Activated naive CD4-positive, alpha-beta T cell (primary cell): ENCODE measurements at places on chromosomes 4 and X.

- no peak for DNase-seq
Observed at GRCh38 chr4:567457-568350, 8.4 kb downstream of the TMEM271 start.

- DNase-seq = no peak
Observed at GRCh38 chr4:177232473-177232872, 77.2 kb upstream of the NEIL3 start.

DNA sequence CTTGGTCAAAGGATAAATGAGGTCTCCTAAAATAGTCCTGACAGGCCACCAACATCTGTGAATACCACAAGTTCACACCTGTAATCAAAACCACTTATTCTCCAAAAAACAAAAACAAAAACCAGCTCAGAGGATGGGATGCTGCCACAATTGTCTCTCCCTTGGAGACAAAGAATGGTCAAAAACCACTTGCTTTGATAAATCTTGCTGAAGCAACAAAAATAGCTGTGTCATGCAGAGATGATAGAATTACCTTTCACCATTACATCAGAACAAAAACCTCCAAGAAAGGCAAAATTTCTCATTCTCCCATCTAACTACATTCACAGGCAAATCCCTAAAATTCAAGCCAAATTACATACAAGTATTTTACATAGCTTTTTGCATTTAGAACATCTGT is 180.4 kb downstream of the MAML3 start:
- DNase-seq = no peak

DNA sequence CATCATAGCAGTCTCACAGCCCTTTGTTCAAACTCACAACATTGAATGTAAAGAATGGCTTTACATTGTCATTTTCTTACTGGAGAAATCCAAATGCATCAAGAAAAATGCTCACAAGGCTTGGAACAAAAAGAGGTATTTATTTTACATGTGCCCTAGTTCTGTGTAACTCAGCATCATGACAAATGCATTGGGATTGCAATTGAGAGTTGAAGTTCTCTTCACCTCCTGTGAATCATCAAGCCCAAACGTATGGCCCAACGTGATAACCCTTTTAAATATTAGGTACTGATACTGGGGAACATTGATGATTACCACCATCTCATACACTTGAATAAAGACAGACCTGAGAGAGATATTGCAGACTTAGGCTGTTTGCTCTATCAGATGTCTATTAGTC is 61.6 kb downstream of the GASK1B start:
- DNase-seq = no peak

DNA sequence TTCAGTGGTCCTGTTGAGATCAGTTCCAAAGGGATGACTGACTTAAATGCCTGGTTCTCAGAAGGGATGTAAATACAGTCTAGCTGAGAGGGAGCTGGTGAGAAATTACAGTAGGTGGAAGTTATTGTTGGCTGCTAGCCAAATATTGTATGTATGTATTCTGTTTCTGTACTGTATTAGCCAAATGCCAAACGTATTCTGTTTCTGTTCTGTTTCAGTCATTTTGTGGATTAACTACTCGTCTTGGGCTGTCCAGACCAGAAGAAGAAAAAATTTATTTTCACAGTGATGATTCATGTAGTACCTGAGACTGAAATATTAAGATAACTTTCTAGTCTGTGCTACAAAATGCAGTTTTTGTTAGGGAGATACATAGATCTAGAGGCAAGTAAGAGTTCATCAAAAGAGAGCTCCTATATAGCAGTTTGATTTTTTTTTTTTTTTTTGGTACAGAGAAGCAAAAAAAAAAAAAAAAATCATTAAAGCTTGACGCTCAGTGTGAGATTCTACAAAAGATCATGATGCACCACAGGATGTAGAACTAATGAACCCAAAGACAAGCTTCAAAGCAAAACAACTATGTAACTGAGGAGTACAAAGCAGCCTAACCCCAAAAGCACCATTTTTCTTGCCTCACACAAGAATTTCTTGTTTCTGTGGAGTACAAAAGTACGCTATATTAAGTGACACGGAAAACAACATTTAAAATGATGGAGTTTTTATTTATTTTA is 54.8 kb downstream of the CASP6 start:
- no peak for DNase-seq

DNA sequence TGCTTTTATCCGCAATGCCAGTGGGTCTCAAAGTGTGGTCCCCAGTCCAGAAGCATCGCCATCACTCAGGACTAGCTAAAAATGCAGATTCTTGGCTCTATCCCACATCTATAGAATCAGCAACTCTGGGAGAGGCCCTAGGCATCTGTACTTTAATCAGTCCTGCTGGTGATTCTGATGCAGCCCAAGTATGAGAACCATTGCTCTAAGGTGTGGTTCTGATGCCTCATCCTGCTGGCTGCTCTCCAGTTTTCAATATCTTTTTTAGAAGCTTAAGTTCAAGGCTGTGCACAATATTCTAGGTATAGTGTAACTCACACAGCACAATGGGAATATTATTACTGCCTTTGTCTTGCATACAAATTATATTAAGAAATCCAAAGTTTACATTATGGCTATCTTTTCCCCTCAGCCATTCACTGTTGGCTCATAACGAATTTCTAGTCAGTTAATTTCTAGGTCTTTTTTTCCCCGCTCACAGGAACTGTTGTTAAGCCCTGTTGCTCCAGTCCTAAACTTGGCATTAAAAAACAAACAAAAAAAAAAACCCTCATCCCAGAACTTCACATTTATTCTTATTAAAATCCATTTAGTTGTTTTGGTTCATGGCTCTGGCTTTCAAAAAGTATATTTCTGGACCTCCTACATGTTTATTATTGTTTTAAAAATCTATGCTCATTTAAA is 109.1 kb downstream of the PHEX start:
- no peak for DNase-seq

DNA sequence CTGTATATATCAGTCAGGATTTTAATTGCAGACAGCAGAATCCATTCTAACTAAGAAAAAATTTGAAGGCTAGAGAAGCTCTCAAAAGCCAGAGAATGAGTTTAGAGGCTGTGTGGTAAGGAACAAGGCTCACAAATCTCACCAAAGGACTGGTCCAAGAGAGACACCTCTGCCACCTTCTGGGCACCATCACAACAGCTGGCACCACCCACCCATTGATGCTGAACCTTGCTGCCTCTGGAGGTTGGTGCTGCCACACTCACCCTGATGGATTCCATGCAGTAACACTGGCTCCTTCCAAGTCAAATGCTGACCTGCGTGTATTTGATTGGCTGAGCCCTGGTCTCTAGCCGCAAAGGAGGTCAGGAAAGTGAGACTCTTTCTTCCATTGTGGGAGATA is 100.8 kb downstream of the BEND2 start:
- DNase-seq = no peak

- DNase-seq = no peak
Observed at GRCh38 chrX:53547668-53548067, 113.5 kb upstream of the HSD17B10 start.

- no peak for DNase-seq
Observed at GRCh38 chr4:12787261-12787660, 696.9 kb downstream of the RAB28 start.

DNA sequence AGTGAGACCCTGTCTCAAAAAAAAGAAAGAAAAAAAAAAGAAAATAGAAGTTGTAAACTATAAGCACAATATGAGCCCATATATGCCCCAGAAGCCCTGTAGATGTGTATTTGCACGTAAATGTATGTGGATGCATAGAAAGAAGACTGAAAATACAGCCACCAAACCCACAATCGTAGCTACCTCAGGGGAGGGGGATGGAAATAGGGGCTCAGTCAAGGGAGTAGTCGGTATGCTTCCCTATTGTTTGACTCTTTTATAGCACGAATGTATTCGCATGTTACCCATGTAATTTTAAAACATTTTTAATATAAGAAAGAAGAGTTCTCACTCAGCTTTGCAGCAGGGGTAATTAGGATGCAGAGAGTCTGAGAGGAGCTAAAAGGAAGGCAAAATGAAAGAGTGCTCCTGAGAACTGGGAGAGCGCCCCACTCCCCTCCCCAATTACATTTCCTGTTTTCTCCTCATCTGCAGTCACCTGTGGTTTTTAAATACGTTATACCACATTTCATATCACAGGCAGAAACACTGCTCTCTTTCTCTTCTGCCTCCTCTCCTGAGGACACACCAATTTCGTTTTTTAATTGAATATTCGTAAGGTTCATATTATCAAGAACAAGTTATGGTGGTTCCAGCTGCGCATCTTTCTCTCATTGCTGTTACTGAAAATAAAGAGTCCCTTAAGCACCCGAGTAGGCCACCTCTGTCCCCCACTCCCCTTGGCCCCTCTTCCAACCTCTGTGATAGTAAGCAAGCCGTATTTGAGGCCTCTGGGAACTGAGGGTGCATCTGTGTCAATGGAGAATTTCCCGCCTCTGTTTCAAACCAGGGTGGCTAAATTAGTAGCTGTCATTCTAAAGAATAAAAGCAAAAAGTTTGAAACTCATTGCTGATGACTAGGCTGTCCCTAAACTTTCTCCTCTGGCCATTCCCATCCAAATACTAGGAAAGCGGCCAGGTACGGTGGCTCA is 10.7 kb downstream of the SEPTIN6 start:
- DNase-seq = no peak

DNA sequence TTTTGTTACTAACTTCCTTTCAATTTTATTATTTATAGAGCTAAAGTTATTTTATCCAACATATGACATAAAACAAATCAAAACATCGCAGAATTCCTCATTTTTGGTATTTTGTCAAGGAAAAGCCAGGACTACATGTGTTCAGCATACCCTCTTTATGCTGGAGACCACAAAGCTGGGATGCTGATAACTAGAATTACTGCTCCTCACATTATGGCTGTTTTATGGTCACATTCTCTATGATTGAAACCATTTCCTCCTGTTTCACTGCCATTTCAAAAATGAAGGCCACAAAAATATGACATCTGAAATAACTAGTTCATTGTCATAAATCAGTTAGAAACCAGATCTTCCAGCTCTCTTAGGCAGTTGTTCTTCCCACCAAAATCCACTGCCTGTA is 41.7 kb downstream of the KLHL34 start:
- no peak for DNase-seq

DNA sequence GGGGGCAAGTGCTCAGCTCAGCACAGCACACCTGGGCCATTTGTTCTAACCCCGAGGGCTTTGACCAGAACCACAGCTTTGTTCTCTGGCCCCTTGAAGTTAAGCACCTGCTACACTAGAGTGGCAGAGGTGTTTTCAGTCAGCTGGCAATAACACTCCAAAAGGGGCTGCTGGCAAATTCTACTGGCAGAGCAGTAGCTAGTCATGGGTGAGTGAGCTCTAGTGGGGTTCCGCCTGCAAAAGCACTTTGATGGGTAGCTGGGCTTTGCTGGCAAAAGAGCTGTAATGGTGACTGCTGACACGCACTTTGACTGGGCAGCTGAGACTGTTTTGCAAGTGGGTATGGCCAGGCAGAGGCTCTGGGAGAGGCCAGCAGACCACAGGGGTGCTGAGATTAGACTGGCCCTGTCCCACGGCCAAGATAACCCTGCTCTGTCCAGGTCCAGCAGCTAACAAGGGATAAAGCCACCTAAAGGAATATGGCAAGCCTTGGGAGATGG is 65.2 kb upstream of the TENT5D start:
- no peak for DNase-seq

DNA sequence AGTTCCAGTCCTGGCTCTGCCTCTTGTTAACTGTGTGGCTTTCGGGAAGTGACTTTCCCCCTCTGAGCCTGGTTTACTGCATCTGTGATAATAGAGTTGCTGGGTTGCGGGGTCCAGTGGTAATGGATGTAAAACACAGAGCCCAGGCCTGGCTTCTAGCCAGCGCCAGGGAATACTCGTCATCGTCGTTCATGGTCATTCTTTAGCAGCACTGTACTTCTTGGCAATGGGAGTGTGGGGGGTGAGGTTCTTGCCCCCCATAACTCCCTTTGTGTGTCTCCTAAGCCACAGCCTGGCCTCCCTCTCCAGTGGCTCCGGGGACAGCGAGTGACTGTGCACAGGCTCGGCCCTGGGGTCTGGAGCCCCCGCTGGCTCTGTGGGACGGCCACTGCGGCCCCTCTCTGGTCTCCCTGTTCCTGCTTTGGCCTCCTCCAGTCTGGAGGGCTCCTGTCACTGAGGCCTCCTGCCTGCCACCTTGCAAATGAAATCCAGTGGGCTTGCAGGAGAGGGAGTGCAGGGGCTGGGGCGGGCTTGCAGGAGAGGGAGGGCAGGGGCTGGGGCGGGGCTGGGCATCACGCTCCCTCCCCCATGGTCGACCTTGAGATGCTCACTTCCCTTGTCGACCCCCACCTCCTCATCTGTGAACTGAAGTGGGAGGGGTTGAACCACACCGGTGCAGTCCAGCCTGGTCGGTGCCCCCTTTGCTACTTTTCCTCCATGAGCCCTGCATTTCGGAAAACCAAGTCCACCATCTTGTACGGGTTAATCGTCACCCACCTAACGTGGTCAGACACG is 13.2 kb downstream of the PSAPL1 start:
- DNase-seq = no peak

- no peak for DNase-seq
Observed at GRCh38 chr4:172657081-172657480, 511.5 kb upstream of the GALNT7 start.

DNA sequence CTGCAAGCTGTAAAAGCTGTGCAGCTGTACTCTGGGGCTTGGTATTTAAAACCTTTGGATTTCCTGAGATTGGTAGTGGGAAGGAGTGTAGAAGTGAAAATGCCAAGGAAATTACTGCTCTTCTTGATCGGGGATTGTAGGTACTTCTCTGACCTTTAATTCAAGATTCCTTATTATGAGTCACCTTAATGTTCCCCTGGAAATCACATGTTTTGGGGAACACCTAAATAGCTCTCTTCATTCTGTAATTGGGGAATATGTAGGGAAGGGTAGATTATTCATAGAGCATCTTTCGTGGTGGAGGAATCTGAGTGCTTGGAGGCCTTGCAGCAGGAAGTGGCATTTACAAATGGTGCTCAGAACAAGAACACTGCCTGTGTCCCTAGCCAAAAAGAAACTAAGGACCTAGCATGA is 137.8 kb downstream of the UCHL1 start:
- no peak for DNase-seq

DNA sequence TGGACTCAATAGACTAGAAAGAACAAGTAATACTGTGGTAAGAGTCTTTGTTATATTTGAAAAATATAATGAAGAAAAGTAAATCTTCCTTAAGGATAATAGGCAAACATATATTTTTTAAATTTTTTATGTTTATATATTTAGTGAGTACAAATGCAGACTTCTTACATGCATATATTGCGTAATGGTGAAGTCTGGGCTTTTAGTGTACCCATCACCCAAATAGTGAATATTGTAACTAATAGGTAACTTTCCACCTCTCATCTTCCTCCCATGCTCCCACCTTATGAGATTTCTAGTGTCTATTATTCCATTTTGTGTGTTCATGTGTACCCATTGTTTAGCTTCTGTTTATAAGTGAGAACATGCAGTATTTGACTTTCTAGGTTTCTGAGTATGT is 711.2 kb upstream of the NDST4 start:
- no peak for DNase-seq

DNA sequence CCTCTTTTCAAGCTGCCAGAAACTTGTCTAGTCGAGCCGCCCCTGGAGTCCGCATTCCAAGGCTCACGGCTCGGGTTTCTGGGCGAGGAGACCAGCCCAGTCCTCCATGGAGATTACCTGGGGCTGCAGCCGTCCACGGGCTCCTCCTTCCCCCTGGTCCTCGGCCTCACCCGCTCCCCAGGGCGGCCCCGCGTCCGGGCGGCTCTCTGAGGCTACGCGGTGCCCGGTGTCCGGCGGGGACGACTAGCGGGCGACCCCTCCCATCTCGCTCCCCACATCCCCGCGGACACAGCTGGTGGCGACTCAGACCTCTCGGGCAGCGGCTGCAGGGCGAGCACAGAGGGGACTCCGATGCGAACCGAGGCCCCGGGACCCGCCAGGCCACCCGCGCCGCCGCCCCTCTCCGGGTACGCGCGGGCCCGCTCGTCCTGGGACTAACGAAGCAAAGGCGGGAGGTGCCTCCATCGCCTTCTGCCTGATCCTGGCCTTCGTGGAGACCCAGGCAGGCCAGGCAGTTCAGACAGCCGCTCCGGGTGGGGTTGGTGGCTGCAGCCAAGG is 159.4 kb downstream of the TRAM1L1 start:
- no peak for DNase-seq
